ENCODE measurements at places on chromosomes 11 and 22.

DNA sequence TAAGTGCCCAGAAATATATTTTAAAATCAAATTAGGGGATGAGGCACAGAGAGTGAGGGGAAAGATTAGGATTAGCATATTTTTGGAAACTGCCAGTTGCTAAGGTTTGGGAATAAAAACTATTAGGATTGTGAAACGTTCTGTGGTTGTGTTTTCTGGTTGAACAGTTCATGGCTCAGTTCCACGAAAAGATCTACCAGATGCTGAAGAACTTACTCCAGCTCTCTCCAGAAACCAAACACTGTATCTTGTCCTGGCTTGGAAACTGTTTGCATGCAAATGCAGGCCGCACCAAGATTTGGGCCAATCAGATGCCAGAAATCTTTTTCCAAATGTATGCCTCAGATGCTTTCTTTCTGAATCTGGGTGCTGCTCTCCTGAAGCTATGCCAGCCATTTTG is 15.3 kb downstream of the UBE4A start:
- no peak for DNase-seq

- no peak for DNase-seq
Observed at GRCh38 chr11:114147375-114148012, 88.0 kb downstream of the ZBTB16 start.

- no peak for DNase-seq
Observed at GRCh38 chr11:2567026-2567671, 122.3 kb downstream of the KCNQ1 start.

DNA sequence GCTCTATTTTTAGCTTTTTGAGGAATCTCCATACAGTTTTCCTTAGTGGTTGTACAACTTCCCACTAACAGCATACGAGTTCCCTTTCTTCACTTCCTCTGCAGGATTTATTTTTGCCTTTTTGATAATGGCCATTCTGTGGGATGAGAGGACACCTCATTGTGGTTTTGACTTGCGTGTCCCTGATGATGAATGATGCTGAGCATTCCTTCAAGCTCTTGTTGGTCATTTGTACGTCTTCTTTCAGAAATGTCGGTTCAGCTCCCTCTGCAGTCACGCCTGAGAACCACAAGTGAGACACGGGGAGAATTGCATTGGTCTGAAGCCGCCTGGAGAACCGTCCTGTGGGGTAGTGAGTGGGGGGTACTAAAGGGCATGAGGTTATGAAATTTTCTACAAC is 2.0 kb upstream of the KRTAP5-10 start:
- peak; percentile 61 for DNase-seq

DNA sequence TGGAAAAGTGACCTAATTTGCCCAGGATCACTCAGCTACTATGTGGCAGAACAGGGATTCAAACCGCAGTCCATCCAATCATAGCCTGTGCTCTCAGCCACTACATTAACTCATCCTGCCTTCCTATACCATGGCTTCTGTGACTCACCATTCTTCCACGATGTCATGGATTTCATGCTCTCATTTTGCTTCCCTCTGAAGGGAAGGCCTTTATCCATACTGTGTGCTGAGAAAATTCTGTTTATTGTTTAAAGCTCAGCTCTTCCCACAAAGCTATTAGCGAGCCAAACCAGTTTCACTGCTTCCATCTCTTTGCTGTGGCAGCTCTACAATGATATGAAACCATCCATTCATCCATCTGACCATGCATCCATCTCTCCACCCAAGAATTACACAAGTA is 289.9 kb downstream of the TENM4 start:
- no peak for DNase-seq

GRCh38 chr11:32440916-32441315 is 5.6 kb upstream of the WT1 start:
- no peak for DNase-seq

DNA sequence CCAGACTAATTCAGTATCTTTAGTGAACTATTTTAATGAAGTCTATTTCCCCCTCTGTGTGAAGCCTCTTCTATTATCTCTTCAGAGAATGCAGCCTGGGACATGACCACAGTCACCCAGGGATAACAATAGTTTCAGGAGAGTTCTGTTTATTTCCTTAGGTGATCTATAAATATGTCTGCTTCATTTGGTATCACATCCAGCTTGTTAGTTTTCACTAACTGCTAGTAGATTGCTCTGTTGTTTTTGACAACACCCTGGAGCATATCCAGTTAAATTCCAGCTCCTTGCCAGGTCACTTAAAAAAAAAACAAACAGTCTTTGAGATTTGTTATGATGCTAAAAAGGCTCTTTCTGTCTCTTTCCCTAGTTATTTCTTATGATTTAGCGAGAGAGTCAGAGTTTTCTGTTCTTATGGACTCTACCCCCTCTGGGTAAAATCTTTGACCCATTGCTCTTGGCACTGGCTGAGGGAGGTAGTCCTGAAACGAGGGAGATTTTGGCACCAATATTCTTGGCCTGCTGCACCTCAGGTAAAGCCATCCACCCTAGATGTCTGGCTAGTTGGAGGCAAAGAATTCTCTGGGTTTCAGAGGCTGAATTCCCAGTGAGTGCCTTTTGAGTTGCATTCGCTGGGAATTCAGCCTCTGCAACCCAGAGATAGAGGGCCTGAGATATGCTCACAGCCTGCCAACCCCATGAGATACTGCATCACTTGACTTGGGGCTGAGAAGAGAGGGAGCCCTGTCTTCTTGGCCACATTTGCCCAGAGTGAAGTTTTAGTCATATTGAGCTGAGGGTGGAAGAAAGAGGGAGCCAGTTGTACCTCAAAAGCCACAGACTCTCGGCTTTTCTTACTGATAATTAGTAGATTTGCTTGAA is 159.1 kb downstream of the PGR start:
- DNase-seq, result no peak

DNA sequence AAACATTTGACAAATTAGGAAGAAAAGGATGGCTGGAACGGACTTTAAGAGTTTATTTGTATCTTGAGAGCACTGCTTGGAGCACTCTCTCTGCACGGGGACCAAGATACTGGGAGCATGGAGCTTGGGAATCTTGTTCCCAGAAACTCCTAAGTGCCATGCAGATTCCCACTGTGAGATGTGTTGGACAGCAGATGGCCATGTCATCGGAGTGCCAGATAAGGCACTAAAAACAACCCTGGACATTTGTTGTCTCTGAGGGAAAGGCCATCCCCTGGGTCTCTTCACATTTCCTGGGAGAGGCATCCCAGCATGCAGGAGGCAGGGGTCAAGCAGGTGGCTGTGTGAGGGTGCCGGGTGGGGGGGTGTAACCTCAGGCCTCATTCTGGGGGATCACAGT is 2.9 kb downstream of the KIRREL3 start:
- no peak for DNase-seq

- DNase-seq, result no peak
Observed at GRCh38 chr11:69958308-69958707, 119.8 kb upstream of the ANO1 start.

GRCh38 chr22:46242076-46242475 is 8.0 kb downstream of the CDPF1 start:
- DNase-seq, result no peak

- no peak for DNase-seq
Observed at GRCh38 chr11:116927163-116927974, 89.9 kb upstream of the APOA1 start.

DNA sequence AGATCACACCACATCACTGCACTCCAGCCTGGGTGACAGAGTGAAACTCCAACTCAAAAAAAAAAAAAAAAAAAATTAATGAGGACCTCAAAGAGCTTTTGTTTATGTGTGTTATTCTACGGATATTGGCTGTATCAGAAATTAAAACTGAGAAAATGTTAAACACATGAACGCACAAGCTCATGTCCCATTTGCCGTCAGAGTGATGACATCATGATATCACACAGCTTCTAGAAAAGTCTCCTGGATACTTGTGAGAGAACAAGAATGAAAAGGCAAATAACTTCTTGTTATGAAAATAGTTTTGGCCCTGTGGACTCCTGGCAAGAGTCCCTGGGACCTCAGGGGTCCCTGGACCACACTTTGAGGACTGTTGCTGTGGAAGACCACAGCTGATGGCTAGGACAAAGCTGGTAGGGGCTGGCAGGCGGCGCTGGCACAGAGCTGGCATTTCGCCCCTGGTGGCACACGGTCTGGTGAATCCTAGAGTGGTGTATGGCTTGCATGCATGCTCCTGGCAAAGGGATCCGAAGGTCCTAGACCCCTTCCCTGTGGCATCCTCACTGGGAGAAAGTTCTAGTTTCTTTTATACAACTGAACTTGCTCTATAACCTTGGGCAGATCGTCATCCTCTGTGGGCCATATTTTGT is 73.7 kb downstream of the NAT10 start:
- DNase-seq, result no peak

GRCh38 chr11:15616130-15617105 is 501.7 kb downstream of the INSC start:
- DNase-seq, result no peak
